A172 (cell line): ENCODE measurements at places on chromosomes 12 and 14.

DNA sequence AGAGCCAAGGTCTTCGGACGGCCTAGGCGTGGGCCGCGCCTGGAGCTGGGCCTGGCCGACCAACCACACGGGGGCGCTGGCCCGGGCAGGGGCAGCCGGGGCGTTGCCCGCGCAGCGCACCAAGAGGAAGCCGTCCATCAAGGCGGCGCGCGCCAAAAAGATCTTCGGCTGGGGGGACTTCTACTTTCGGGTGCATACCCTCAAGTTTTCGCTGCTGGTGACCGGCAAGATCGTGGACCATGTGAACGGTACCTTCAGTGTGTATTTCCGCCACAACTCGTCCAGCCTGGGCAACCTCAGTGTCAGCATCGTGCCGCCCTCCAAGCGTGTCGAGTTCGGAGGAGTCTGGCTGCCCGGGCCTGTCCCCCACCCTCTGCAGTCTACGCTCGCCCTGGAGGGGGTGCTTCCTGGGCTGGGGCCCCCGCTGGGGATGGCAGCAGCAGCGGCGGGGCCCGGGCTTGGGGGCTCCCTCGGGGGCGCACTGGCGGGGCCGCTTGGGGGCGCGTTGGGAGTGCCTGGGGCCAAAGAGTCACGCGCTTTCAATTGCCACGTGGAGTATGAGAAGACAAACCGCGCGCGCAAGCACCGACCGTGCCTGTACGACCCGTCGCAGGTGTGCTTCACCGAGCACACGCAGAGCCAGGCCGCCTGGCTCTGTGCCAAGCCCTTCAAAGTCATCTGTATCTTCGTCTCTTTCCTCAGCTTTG is 4.4 kb upstream of the SHMT2 start:
- no peak for DNase-seq

DNA sequence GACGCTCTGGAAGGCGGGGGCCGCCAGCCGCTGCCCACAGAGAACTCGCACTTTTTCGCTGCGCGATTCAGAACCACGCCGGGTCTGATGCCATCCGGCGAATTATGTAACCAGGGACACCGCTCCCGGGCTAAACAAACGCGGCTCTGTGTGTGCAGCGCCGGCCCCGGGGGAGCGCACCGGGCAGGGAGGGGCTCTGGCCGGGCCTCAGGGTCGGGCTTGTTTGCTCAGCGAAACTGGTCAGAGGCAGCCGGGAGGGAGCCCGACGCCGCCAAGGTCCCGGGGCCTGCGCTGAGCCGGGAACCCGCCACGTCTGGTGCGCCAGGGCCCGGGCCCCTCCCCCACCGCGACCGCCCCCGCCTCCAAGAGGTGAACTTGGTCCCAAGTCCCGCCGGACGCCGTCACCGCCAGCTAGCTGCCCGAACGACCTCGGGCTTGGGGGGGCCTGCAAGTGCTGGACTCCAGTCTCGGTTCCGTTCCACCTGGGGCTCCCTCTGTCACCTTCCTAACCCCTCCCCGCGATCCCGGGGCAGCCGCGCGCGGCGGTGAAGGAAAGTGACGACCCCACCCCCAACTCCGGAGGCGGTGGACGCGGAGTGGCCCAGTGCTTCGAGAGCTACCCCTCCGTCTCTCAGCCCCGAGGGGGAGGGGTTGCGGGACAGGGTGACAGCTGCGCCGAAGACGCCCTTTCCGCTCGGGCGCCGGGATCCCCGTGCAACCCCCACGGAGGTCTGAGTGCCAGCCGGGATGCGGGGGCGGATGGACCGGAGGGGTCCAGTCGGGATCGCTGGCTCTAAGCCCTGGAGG is 848 bp downstream of the CTDSP2 start:
- no peak for DNase-seq

DNA sequence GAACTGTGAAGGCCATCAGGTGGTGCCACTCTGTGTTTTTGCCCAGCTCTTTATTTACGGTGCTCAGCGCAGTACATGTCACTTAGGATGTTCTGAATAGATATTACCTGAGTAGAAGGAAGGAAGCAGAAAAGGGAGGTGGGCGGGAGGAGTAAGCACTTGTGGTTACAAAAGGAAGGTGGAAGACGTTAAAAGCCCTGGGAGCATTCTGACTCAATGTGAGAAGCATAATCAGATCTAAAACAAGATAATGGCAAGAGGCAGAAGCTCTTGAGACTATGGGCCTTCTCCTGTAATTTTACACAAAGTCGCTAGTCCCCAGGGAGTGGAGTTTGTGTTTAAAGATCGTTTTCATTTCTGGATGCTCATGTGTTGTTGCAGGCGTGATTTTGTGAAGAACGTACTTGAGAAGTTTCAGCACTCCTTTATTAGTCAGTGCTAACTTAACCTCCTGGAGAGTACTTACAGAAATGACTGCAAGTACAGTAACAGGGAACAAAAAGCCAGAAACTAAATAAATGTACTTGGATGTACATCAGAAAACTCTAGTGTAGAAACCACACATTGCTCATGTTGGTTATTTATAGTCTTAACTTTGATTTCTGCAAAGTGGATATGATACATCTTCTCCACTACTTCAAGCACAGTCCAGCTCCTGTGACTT is 1523.5 kb downstream of the AACS start:
- DNase-seq: no peak

DNA sequence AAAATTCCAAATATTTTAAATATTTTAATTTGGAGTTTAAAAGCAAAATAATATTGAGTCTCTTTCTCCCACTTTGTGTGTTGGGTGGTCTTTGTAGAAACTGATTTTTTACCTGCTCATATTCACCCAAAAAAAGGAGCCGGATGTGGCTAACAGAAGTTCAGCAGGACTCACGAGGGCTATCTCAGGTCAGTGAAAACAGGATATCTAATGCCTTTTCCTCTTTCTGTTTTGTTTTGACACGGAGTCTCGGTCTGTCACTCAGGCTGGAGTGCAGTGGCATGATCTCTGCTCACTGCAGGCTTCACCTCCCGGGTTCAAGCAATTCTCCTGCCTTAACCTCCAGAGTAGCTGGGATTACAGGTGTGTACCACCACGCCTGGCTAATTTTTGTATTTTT is 30.8 kb downstream of the COA8 start:
- no peak for DNase-seq

GRCh38 chr14:68652433-68652690 is 140.5 kb downstream of the ZFP36L1 start:
- no peak for DNase-seq

DNA sequence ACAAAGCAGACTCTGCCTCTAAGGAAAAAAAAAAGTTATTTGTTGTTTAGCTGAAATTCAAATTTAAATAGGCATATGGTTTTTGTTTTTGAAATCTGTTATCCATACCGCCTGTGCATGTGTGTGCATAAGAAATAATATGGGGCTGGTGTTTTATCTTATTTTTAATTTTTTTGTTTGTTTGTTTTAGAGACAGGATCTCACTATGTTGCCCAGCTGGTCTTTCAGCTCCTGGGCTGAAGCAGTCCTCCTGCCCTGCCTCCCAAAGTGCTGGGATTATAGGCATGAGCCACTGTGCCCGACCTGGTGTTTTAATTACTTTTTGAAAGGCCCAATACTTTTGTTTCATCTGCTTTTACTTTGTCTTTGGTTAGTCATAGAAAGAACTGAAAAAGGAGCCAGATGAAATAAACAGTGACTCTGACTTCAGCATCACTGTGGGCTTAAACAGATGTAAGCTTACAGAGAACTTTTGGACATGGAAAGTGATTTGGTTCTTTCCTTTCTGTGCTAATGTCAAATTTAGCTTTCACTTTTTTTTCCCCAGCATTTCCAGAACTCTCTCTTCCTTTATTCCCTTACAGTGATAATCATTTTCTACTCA is 37.2 kb downstream of the SUPT16H start:
- DNase-seq: no peak

DNA sequence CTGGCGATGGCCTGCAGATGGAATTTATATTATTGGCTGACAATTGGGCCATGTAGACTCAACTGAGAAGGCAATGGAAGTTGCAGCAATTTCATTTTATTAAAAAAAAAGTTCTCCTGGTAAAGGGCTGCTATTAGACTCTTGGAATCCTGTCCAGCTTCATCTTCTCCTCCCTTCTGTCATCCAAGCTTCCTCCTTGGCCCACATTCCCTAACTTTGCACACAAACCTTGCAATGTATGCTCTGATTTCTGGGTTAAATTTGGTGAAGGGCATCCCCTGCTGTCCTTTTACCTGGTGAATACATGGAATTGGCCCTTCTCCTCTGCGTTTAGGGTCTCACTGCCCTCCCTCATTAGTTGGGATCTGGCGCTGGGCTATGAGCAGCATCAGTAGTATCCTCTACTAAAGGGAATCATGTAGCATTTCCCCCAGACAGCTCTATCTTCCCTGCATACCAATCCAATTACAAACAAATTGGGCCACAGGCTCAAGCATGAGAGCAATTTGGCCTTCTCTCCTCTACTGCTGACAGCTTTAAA is 336.9 kb downstream of the BMP4 start:
- DNase-seq: no peak

- DNase-seq: peak; percentile 22
Observed at GRCh38 chr14:67919259-67920032, 99.9 kb downstream of the RAD51B start.

- peak; percentile 30 for DNase-seq
Observed at GRCh38 chr14:68148276-68148675, 328.7 kb downstream of the RAD51B start.

GRCh38 chr14:76651410-76652055 is 109.7 kb upstream of the VASH1 start:
- DNase-seq: no peak

DNA sequence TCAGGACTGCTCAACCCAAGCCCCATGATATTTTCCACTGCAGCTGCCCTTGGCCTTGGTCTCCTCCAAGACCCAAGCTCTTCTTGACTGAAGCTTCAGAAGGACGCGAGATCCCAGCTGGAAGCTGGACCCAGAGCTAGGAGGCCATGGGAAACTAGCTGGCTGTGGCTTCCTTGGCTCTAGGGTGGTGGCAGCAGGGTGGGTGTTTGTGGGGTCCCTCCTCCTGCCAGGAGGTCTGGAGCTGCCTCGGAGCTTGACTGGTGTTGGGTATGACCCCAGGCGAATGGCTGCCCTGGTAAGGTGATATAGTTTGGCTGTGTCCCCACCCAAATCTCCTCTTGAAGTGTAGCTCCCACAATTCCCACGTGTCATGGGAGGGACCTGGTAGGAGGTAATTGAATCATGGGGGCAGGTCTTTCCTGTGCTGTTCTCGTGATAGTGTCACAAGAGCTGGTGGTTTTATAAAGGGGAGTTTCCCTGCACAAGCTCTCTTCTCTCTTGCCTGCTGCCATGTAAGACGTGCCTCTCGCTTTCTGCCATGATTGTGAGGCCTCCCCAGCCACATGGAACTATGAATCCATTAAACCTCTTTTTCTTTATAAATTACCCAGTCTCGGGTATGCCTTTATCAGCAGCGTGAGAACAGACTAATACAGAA is 51.4 kb downstream of the TRPV4 start:
- no peak for DNase-seq

DNA sequence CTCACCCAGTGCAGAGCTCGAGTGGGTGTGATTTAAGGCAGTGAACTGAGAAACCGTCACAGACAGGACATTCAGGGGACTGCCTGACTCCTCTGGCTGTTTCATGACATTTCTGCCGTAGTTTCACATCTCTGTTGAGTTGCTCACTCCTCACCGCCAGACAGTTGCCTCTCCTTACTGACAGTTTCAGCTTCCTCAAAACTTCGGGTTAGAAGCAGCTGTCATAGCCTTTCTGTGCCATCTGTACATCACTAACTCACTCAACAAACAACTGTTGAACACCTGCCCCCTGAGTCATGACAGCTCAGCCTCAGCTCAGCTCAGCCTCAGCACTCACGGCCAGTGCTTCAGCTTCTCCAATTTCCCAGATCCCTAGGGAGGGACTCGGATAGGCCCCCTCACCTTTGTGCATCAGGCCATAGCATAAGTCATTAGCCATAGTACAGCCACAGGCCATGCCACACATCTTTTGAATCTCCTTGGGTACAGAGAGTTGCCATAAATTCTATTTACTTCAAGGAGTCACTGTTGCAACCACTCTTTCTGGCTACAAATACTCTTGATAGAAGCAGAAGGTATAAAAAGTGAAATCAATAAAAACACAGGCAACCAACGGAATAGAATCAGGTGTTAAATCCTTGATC is 6.2 kb upstream of the SLC15A4 start:
- DNase-seq: no peak

- no peak for DNase-seq
Observed at GRCh38 chr12:13148485-13148847, 45.0 kb upstream of the GSG1 start.

DNA sequence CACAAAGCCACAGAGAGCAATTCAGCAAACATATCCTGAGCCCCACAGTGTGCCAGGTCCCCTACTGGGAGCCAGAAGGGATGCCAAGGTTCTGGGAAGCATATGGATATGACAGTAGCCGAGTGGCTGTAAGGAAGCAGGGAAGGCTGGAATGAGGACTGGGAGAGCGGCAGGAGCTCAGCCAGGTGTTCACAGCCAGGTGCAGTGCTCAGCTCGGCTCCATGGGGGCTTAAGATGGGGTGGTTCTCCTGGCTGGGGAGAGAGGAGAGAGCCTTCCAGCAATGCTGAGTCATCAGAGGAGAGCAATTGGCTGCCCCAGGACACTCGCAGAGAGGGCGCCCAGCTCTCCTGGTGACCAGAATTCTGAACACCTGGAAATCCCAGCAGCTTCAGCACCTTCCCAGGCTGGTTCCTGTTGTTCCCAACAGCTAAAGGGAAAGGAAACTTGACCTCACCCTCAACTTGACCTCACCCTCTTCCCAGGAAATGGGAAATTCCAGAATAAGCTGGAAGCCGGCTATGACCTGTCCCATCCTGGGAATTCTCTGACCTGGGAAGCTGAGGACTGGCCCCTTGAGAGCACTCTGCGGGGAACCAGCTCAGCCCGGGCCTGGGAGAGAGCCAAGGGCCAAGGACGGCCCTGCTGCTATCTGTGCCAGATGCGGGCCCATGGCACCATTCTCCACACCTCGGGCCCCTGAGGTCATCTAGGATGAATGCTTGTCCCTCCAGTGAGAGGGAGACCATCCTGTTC is 34.6 kb downstream of the SLC6A12 start:
- DNase-seq: peak; percentile 35

DNA sequence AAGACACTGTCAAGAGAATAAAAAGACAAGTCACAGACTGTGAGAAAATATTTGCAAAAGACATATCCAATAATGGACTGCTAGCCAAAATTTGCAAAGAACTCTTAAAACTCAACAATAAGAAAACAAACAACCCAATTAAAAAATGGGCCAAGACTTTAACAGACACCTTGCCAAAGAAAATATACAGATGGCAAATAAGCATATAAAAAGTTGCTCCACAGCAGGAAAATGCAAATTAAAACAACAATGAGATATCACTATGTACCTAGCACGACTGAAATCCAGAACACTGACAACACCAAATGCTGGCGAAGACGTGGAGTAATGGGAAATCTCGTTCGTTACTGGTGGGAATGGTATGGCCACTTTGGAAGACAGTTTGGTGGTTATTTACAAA is 228.9 kb downstream of the TTC8 start:
- no peak for DNase-seq

- DNase-seq: no peak
Observed at GRCh38 chr14:81478446-81478845, 55.2 kb downstream of the SEL1L start.

DNA sequence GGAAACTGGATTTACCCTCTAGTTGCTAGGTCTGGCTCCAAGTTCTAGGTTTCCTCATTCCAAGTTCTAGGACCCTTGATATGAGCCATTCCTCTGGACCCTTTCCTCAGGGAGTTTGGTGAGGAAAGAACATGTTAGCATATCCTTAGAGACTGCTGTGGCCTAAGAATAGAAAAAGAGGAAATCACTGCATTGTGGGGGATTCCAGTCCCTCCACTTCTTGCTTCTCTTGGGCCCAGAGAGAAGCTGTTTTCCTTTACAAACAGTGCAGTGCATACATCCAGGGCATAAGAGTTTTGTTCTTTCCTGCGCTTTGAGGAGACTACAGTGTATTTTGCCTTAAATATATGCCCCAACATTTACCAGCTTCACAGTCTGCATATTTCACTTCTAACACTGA is 59.0 kb downstream of the LLPH start:
- no peak for DNase-seq
